Smooth muscle cell of the pulmonary artery (primary cell): ENCODE measurements at places on chromosomes 3 and 15. TPM values are rescaled to one million over a fixed set of nuclear protein-coding genes. Genes with fewer than 3 reads are reported as not detected.

NUP210 gene
- 0.10 and 0.46 TPM in 2 replicates for total RNA-seq

ABHD5 gene
- 26.3 and 40.0 TPM in 2 replicates for total RNA-seq

TMEM212 gene
- not detected in 2 replicates for total RNA-seq

FAM131A gene
- total RNA-seq: 26.5 and 44.6 TPM in 2 replicates

B4GALT4 gene
- 58.1 and 65.1 TPM in 2 replicates for total RNA-seq

DLL4 gene
- 0.07 and 0.10 TPM in 2 replicates for total RNA-seq

GOLGA8S gene
- total RNA-seq: 0.07 and 0.10 TPM in 2 replicates

ELL3 gene
- 3.0 and 3.1 TPM in 2 replicates for total RNA-seq

PRSS50 gene
- total RNA-seq: not detected in 2 replicates

IDH3A gene
- 43.3 and 56.2 TPM in 2 replicates for total RNA-seq
